ENCODE measurements at places on chromosomes 4 and X.

- DNase-seq: no peak
Observed at GRCh38 chrX:136647677-136648360, at the start of gene CD40LG. CD40LG (plus strand) TSS chrX:136648158; CDS start chrX:136648249, 91 bp downstream.

GRCh38 chr4:24968278-24968677 is 55.4 kb upstream of the CCDC149 start:
- DNase-seq: no peak

- DNase-seq: no peak
Observed at GRCh38 chr4:15677507-15677988, 4.1 kb upstream of the FAM200B start.

- DNase-seq: no peak
Observed at GRCh38 chr4:10582059-10582686, 102.4 kb downstream of the CLNK start.

GRCh38 chr4:81651243-81651899 is 179.7 kb upstream of the RASGEF1B start:
- no peak for DNase-seq

DNA sequence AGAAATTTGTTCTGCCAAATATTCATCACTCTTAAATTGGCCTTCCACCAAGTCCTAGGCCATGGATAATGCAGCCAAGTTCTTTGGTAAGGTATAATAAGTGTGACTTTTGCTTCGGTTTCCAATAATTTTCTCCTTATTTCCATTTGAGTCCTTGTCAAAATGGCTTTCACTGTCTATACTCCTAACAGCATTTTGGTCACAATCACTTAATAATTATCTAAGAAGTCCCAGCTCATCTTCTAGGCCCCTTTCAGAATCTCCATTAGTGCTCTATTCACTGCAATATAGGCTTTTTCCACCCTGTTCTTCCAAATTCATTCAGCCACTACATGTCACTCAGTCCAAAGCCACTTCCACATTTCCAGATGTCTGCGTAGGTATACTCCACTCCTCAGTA is 51.0 kb upstream of the SPIN4 start:
- DNase-seq: no peak

DNA sequence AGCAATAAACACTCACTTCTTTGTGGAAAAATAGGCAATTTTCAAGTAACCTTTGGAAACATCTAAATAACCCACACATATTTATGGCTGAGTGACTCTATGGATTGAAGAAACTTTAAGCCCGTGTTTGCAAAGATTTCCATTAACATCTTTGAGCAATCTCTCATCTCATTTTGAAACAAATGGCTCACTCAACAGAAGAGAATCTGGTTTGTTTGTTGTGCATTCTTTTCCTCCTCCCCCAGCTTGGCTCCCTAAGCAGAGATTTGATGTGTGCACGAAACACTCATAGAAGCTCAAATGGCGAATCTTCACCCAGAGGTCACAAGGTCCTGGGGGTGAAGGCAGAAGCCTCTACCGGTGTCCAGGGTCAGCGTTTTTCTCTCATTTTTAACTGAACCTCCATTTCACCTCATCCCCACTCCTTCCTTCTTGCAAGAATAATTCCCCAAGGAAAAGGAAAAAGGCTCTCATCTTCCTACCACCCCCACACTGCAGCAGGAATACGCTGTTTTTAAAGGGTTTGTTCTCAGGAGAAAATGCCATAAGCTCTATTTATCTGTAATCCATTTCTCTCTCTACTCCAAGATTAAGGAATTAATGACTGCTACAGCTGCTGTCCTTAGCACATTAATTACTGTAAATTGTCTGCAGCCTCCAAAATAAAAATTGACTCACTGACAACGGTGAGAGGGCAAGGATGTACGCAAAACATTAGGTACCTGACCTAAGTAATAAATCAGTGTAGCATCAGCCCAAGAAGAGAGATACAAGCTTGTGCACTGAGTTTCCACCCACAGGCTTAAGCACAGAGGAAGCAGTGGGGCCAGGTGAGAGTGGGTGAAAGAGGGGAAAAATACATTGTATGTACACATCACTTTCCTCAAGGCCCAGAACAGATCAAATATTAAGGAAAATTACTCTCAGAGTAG is 307.6 kb upstream of the NOCT start:
- DNase-seq: no peak

DNA sequence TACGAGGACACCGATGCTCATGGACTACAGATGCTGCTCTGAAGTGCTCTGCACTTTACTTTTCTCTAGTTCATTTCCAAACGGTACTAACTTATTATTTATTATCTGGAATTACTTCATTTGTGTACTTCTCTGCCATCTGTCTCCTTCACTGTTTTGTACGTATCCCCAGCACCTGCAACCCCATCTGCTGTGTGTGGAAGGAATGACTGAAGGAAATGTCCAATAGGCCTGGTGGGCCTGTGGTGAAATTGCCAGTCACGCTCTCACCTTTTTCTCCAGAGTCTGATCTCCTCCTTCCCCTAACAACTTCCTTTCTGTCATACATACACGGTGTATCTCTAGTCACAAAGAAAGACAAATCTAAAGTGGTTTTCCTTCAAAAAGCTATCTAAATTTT is 12.9 kb downstream of the TMEM154 start:
- no peak for DNase-seq

DNA sequence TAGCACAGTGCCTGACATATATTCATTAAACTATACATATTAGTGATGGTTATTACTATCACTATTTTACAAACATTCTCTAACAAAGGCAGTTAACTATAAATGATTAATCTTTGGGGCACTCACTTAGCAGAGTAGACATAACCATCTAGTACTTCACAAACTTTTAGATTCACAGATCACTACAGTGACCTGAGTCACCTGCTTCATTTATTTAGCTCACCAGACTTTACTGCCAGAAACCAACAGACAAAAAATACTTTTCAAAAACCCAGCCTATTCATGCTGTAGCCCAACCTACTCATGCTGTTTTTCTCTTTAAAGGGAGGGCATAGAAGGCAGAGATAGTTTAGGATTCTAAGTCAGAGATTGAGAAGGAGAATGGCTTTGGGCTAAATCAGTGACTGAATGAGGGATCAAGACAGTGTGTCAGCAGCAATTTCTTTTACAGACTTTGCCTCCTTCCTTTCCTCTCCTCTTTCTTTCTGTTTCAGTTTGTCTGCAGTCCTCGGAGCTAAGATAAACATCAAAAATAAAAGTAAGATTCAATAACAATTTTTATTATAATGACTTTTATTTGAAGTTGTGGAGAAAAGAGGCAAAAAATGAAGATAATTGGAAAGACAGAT is 34.7 kb upstream of the PDE5A start:
- DNase-seq: no peak

DNA sequence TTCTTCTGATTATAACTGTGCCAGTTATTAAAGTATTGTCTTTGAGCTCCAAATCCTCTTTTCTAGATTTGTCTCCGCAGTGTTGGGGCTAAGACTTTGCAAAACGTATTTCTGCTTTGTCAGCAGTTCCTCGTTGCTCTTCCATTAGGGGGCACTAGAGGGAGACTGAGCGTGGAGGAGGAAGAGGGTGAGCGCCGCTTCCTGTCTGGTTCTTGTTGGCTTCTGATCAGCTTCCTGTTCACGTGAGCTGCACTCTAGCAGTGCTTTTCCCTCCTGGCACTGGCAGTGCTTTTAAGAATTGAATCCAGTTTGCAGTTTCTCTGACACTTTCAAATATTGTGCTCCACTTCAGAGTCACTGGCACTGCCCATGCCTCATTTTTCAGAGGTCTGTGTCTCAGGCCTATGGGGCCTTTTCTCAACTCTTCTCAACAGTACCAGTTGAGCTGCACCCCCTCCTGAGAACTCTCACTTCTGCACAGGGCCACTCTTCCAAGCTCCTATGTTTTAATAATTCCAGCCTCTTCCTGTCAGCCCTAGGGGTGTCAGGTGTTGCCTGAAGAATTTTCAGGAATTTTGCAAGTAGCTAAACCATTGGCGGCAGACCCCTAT is 54.4 kb upstream of the LCORL start:
- DNase-seq: no peak

GRCh38 chrX:150690126-150690525 is 3.1 kb upstream of the MTMR1 start:
- no peak for DNase-seq

GRCh38 chr4:180717451-180718033 is 1525.7 kb upstream of the TENM3 start:
- no peak for DNase-seq

GRCh38 chr4:92825256-92825655 is 521.5 kb downstream of the GRID2 start:
- DNase-seq: no peak

DNA sequence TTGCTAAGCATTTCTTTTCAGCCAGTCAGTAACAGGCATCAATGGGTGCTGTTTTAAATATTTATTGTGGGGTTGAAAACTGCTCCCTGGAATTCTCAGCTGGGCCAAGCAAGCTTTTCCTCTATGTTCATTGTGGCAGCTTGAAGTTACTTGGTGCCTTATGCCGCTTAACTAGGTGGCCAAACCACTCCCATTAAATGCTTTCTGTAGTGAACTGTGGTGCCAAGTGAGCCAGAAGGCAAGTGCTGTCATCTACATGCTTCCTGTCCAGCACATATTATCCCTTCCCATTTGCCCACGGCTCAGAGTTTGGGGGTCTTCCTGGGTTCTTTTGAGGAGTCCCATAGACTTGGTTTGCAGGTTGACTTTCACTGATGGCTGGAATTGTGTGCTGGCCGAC is 64.8 kb downstream of the TAB3 start:
- DNase-seq: no peak

GRCh38 chr4:182604953-182605352 is 312.2 kb downstream of the DCTD start:
- DNase-seq: no peak

GRCh38 chrX:133888984-133889383 is 96.4 kb downstream of the GPC3 start:
- no peak for DNase-seq
